ENCODE measurements at places on chromosomes 7 and 10.

DNA sequence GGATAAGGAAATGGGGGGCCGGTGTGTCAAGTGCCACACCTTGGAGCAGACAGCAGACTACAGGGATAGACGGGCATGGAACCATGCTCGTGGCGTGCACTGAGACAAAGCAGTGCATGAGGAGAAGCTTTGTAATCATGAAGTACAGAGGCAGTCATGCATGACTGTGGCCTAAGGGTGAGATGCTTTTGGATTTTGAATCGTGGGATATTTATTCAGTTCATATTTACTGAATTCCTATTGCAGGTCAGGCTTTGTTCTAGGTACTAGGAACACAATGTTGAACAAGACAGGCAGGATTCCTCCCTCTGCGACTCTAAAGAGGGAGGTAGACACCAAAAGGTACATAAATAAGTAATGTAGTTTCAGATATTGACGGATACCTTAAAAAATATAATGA lies 597.6 kb downstream of the PARD3 start:
- DNase-seq, result no peak

DNA sequence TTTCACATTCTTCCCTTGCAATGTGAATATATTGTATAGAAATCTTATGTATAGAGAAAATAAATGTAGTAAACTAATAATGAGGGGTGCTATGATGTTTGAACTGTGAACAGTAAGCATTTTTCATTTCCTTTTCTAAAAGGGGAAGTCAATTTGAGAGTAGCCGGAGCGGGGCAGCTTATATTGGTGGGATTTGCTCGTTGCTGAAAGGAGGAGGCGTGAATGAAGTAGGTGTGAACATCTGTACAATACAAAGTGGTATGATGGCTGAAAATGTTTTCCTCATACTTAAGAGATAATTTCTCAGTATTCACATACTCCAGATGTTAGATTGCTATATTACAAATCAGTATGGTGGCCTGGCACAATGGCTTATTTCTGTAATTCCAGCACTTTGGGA lies 87.1 kb downstream of the SRI start:
- no peak for DNase-seq

- no peak for DNase-seq
These were observed 126.6 kb downstream of the SORBS1 start for GRCh38 chr10:95434583-95434982.

DNA sequence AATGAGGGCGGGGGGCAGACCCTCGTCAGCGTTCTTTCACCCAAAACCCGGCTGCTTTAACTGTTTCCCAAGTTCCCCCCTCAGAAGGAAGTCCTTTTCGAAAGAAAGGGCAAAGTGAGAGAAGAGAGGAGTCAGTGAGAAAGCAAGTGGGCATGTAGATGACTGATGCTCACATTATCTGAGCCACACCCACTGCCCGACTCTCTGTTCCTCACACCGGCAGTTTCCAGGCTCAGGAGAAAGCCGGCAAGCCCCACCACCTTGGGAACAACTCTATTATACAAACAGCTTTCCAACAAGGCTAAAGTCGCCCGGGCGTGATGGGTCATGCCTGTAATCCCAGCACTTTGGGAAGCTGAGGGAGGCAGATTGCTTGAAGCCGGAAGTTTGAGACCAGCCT lies 23.1 kb downstream of the RCC1L start:
- DNase-seq, result no peak

DNA sequence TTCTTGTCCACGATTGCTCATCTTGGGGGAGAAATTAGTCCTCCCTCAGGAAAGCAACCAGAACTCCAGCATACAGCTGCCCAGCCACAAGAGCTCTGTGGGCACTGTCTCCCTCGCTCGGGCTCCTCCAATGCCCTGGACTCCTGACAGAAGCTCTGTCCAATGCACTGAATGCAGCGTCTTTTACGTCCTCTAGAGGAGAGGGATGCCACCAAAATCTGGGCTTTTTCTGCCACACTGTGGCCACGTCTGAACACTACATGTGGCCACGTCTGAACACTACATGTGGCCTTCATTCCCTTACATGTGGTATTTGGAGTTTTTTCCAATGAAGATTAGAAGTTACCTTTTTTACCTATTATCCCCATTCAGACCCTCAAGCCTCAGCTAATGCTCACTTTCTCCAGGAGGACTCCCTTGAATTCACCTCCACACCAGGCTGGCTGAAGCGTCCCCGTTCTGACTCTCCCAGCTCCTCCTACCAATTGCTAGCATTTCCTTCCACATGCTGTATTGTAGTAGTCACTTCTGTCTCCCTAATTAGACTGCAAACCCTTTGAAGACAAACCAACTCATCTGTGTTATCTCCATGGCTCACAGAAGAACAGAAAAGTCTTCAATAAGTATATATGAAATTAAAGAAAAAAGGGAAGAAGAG lies 134.3 kb upstream of the PDE1C start:
- DNase-seq, result no peak

DNA sequence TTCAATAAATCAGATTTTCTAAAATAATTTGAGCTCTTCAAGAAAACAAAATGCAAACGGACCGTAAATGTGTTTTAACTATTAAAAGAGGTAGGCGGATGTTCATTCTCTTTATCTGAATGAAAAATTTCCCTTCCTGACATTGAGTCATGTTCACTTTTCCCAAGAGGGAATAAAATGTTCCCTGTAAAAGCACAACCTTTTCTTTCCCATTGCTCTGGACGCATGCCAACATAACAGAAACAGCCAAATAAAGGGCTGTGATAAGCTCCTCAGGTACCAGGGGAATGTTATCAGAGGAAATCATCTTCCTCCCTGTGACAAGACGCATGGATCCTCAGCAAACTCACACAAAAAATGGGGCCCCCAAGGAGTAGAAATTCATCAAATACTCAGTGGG lies 251.8 kb downstream of the MTERF1 start:
- no peak for DNase-seq

- DNase-seq, result no peak
These were observed 56.2 kb downstream of the EEPD1 start for GRCh38 chr7:36208997-36209813.

DNA sequence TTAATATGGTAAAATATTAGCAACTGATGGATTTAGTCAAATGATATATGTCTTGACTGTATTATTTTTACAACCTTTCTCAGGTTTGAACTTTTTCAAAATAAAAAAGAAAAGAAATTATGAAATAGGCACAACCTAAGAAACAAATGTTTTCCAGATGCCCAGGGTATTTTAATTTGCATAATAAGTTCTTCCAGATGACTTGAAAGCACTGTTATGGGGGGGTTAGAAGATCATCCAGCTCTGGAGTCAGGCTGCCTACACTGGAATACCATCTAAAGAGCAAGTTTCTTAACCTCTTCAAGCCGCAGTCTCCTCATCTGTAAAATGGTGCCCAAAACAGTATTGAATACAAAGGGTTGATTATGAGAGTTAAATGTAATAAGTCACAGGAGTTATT lies 32.1 kb downstream of the CREB3L2 start:
- DNase-seq, result no peak

GRCh38 chr7:14748461-14748860 lies 154.1 kb downstream of the DGKB start:
- DNase-seq, result no peak

GRCh38 chr7:30954914-30955313 lies 8.8 kb upstream of the GHRHR start:
- DNase-seq, result no peak

GRCh38 chr7:29156907-29157452 lies 10.6 kb upstream of the CPVL start:
- DNase-seq, result no peak

- DNase-seq, result no peak
These were observed 294.7 kb upstream of the PITRM1 start for GRCh38 chr10:3467052-3467951.

GRCh38 chr7:41693150-41693997 lies 9.5 kb downstream of the INHBA start:
- no peak for DNase-seq

DNA sequence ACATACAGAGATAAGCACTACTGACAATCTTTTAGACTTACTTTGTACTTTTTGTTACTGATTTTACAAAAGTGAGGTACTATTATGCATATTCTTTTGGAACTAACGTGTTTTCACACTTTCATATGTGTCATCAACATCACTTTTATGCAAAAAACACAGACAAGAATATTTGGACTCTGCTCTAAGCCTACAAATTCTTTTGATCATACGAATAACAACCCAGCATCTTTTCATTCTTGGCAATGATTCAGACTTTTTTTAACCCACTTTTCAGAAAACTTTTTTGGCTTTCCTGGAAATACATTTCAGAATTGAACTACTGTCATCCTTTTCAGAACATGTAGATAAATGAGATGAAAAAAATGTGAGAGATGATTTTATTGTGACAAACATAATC lies 30.2 kb downstream of the USP6NL start:
- DNase-seq, result no peak

DNA sequence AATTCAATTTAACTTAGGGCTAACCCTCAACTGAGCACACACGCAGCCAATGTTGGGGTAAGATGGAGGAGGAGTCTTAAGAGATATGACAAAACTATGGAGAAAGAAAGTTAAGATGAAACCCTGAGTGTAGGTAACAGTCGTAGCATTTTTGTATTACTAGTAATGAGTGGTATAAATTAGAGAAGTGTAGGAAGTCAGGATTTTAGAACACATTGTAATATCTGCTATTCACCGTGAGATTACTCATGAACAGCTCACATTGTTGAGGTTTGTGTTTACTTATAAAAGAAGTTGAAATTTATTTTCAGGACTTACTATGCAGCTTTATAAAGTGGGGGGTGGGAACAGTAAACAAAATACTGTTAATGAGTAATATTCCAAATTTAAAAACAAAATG lies 107.2 kb downstream of the ARHGAP21 start:
- no peak for DNase-seq

GRCh38 chr10:22561909-22562308 lies 152.5 kb downstream of the PIP4K2A start:
- no peak for DNase-seq

DNA sequence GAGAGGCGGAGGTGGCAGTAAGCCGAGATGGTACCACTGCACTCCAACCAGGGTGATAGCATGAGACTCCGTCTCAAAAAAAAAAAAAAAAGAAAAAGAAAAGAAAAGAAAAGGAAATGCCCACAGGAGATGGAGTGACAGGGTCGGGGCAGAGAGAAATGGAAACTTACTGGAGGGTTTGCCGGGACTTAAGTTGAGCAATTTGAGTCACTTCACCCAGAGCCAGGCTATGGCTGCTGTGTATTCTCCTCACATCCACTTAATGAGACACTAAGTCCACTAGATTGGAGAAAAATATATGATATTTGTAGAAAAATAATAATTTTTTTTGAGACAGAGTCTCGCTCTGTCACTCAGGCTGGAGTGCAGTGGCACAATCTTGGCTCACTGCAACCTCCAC lies 4.6 kb upstream of the PFKFB3 start:
- no peak for DNase-seq

GRCh38 chr7:51078653-51079052 lies 238.0 kb downstream of the COBL start:
- DNase-seq, result no peak

DNA sequence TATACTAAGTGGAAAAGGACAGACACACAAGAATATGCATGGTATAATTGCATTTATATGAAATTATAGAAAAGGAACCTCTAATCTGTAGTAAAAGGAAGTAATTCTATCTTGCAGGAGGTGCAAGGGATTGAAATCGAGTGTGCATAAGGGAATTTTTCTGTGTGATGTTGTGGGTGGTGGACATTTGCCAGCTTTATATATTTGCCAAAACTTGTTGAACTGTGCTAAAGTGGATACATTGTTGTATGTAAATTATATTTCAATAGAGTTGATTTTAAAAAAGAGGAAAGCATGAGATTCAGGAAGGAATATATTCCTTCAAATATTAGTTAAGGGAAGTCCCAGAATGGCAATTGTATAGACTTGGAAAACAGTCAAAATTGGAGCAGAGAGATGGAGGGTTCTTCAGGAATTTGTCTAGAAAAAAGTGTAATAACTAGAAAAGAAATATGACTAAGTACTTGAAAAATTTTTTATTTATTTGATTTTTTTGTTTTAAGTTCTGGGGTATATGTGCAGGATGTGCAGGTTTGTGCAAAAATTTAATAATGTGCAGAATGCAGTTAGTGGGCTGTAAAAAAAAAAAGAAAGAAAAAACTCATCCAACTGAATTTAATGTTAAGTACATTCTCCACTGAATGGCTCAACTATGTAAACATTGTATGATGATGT lies 96.1 kb downstream of the ARL4A start:
- no peak for DNase-seq

- DNase-seq, result no peak
These were observed 36.8 kb downstream of the PPIF start for GRCh38 chr10:79383974-79384606.

DNA sequence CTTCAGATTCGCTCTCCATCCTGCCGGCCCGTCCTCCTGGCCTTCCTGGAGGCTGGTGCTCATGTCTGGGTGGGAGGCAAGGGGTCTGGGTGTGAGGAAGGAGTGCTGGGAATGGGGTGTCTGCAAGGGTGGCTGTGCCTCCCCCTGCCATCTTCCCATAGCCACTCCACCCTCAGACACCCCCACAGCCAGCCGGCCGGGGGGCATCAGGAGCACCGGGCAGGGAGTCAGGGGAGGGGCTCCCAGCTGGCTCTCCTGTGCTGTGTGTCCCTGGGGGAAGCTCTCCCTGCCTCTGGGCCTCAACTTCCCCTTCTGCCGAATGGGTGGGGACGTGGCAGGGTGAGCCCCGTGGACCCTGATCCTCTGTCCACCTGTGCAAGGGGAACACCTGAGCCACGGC lies 18.6 kb downstream of the MICALL2 start:
- DNase-seq, result no peak

DNA sequence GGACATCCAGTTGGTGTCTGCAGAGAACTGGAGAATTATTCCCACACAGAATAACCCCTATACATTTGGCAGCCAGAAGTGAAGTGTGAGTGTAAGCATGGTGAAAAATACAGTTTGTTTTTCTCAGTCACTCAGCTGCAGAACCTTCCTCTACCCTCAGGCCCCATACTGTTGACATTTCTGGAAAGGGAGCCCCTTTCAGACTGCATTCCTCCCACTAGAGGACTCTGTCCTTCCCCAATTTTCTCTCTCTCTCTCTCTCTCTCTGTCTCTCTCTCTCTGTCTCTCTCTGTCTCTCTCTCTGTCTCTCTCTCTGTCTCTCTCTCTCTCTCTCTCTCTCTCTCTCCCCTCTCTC lies 86.8 kb upstream of the STEAP1B start:
- no peak for DNase-seq

All from activated CD4-positive, alpha-beta T cell treated with anti-CD3 and anti-CD28 coated beads, Interleukin-2, amount 50 U/mL, for 24 hours (primary cell).